Activated T-helper 1 cell treated with anti-CD3 and anti-CD28 coated beads, Interleukin-2, amount 50 U/mL, for 16 hours (primary cell): ENCODE measurements at places on chromosomes 3 and 15.

GRCh38 chr3:140180603-140181002, 245.6 kb downstream of the CLSTN2 start:
- DNase-seq = no peak

DNA sequence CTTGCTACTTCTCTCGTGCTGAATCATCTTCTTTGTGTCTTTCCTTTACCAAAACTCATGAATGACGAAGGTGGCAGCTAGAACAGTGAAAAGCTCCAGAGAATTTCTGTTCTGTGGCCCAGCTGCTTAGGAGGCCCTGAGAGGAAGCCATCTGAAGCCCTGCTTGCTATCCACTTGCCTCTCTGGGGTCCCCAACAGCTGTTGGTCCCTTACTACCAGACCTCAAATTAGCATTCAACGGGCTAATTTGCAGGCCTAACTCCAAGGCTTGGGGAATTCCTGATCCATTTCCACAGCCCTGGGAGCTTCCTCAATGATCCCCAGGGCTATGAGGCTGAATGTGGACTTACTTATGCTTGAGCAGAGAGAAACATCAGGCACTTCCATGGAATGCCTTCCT, 37.5 kb upstream of the FSTL1 start:
- DNase-seq = no peak

DNA sequence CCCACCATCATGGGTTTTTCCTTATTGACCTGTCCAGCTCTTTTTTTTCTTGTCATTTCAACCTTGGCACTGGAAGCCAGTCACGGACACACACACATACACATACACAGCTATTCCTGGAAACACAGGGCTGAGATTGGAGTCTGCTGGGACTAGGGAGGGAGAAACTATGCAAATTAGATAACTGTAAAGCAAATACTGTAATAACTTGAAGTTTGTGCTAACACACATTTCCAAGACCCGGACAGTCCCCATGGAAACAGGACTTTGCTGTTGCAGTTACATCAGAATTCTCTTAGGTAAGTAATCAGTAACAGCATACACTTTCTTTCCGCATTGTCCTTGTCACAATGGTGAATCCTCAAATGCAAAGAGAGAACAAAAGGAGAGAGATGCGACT, 304.4 kb downstream of the KBTBD8 start:
- no peak for DNase-seq

- no peak for DNase-seq
Measured at GRCh38 chr15:81133782-81134461, at the start of gene CFAP161. Gene CFAP161, plus strand, starts transcription at chr15:81134270. Its CDS starts 60 bp downstream, at chr15:81134330.

DNA sequence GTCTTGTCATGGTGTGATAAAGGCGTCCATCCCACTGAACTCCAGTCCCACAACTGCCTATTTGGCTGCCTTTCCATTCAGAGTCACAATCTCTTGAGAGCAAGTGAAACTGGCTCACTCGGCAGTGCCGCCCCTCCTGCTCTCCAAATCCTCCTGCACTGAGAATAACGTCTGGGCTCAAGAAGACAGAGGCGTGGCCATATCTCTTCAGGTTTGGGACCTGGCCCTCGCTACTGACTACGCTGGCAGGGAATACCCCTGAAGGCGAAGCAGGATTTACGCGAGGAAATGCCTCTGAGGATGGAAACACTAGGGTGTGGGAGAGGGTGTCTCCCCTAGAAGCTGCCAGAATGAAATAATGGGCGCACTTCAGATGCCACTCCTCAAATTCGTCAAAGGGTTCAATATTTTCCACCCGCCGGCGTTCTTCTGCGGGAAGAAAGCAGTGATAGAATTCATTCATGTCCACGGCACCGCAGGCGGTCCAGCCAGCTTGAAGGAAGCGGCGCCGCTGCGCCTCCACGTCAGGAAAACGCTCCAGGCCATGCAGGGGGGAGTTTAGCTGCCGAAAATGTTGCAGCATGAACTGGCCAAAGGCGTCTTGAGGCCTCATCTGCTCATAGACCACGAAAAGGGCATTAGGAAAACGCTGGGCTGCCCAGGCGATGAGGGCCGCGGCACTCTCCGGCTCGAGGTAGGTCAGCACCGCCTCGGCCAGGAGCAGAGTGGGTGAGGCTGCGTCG, 985 bp downstream of the LCMT2 start:
- DNase-seq = no peak

- DNase-seq = no peak
Measured at GRCh38 chr3:189827108-189827507, 195.9 kb downstream of the TP63 start.

GRCh38 chr3:182570946-182571594, 222.2 kb upstream of the ATP11B start:
- no peak for DNase-seq

DNA sequence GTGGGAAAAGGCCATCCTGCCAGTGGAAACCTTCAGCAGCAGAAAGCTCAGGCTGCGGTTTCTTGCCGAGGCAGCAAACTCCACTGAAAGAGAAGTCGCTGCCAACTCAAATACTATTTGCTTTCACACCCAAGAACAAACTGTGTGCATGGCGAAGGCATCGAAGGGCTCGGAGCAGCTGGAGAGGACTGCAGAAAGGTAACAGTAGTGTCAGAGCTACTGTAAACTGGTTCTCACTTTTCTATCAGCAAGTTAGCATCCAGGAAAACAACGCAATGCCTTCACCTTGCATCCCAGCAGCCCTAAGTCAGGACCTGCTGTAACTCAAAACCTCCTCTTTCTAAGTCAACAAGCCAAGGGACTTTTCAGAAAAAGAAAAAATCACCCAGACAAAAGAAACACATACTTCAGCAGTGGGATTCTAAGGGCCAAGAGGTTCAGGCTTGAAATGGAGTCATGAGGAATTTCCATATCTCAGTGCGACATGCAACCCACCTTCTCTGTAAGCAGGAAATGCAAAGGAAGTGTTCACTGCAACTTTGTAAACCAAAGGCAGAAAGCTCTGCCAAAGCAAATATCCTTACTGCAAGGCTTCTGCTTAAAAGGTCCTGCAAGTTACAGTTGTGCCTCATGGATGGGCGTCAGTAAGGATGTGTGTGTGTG, 193.5 kb downstream of the FOXP1 start:
- no peak for DNase-seq

DNA sequence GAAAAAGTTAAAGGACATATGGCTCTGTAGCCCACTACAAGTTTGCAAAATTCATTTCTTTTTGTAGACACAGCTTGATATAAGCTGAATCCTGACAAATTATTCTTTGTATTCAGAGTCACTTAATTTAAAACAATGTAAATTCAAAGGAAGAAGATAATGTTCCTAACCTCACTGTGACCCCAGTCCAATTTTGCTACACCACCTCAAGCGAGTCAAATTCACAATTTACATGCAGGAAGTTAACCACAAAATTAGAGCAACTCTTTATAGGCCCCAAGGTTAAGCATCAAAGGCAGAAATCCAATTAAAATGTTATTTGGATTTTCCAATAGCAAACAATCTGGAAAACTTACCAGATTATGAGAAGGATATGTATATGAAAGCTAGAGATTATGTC, 119.5 kb upstream of the CNTN6 start:
- no peak for DNase-seq

GRCh38 chr3:164113371-164114332, 964.6 kb downstream of the SI start:
- no peak for DNase-seq

DNA sequence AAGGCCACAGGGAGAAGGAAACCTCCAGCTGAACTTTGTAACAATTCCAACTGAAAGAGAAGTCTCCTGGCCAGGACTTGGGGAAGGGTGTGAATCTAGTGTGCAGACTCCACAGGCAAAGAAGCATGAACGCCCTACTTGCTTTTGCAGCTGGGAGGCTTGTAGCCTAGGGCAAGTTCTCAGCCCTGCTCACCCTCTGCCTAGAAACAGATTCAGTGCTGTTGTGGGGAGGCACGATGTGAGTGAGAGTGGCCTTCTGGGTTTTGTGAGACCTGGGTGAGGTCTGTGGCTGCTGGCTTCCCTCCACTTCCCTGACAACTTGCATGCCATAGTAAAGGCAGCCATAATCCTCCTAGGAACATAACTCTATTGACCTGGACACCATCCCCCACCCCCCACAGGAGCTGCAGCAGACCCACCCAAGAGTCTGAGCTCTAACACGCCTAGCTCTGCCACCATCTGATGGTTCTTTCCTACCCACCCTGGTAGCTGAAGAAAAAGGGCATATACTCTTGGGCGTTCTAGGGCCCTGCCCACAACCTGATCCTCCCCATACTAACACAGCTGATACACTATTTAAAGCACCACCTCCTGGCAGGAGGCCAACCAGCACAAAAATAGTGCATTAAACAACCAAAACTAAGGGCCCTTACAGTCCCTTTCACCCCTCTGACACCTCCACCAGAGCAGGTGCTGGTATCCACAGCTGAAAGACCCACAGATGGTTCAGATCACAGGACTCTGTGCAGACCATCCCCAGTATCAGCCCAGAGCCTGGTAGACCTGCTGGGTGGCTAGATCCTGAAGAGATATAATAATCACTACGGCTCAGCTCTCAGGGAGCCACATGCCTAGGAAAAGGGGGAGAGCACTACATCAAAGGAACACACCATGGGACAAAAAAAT, 426.5 kb downstream of the IGSF11 start:
- no peak for DNase-seq

DNA sequence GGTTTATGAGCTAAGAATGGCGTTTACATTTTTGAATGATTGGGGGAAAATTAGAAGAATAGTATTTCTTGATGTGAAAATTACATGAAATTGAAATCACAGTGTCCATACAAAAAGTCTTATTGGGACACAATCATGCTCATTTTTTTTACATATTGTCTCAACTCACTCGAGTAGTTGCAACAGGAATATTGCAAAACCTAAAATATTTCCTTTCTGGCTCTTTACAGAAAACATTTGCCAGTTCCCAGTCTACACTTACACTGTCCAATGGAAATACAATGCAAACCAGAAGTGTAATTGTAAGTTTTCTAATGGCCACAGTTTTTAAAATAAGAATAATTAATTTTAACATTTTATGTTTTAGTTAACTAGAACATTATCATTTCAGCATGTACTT, 137.8 kb downstream of the SAMMSON start:
- no peak for DNase-seq

DNA sequence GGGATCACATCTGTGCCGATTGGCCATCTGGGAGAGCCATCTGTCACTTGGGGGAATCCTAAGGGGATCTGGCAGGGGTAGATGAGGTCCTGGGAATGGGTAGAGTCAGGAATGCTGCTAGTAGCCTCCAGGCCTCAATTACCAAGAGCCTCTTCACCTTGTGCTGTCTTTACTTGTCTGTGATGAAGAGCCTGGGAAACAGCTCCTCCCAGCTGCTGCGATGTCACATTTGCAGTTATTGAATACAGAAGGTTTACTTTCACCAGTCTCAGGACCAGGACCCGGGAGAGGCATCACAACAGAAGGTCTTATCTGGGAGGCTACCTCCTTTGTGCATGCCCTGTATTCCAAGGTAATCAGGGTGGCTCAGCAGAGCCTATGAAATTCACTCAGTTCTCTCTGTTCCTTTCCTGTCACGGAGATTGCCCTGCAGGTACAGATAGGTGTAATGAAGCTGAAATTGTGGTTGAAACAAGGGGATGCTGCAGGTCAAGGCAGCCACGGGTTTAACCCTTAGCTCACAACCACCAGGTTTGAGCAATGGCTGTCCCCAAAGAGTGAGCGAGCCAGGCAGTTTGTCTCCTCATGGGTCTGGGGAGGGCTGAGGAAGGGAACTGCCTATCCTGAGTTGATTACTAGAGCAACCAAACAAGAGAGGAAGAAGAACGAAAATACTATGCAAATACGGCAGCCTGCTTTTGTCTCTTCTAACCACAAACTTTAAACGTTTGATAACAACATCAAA, 298.9 kb upstream of the RORA start:
- no peak for DNase-seq

DNA sequence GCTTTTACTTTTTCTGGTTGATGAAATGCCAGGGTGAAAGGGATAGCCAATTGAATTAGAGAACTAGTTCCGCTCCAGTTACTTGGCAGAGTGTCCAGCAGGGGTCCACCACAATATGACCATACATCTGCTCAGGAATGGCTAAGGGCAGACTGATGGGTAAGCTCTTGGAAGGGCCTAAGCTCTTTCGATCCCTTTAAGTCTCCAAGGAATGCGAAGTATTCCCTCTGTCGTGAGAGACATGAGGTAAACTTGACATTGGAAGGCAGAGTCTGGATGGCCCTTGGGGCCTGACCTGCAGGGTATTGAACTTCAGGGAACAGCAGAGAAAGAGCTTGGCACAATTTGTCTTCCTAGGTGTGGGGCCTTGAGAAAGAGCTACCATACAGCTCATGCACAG, 805.8 kb downstream of the PLOD2 start:
- no peak for DNase-seq

- no peak for DNase-seq
Measured at GRCh38 chr3:23761440-23761896, 44.3 kb upstream of the UBE2E1 start.

- DNase-seq = no peak
Measured at GRCh38 chr15:63221346-63221745, 31.9 kb downstream of the RAB8B start.

GRCh38 chr15:81052046-81052445, 51.3 kb downstream of the TLNRD1 start:
- no peak for DNase-seq

DNA sequence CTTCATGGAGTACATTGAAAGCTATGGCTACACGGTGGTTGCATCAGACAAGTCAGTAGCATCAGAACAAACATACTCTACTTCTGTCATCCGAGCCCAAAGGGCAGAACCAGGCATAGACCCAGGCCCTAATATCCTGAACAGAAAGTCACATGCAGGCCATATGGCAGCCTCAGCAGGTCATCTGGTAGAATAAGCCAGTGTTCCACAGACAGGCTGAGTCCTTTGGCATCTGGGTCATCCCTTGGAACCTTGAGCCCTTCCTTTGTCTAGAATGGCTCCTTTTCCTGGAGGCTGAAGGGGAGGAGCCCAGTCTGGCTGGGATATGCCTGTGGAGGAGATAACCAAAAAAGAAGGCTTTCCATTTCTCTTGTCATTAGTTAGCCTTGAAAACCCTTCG, 29.2 kb downstream of the SEMA6D start:
- DNase-seq = no peak

DNA sequence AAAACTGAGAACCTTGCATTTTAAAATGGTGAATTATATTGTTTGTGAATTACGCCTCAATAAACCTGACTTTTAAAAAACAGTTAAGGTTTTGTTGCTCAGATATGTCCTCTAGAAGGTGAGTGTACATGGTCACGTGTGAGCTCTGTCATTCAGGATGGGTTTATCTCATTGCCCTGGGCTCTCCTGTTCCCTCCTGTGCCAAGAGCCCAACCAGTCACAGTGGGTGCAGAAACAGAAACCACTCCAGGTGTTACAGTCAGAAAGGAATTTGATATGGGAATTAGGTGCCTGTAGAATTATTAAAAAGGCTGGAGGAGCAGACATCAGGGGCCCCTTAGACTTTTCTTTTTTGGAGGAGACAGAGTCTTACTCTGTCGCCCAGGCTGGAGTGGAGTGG, 196.4 kb downstream of the STT3B start:
- no peak for DNase-seq

GRCh38 chr3:63818282-63819150, 583 bp upstream of the C3orf49 start:
- peak; percentile 40 for DNase-seq

GRCh38 chr3:46955157-46955556, 21.4 kb downstream of the CCDC12 start:
- no peak for DNase-seq
